ENCODE measurements at places on chromosomes 7 and 10. TPM values are rescaled to one million over a fixed set of nuclear protein-coding genes. Genes with fewer than 3 reads are reported as not detected.

STRIP2 gene
- polyA plus RNA-seq, result not detected

FAM25G gene
- polyA plus RNA-seq, result not detected

AKR1C8 gene
- polyA plus RNA-seq, result 0.67 TPM

GRM3 gene
- not detected for polyA plus RNA-seq

BICC1 gene
- polyA plus RNA-seq, result not detected

DNA sequence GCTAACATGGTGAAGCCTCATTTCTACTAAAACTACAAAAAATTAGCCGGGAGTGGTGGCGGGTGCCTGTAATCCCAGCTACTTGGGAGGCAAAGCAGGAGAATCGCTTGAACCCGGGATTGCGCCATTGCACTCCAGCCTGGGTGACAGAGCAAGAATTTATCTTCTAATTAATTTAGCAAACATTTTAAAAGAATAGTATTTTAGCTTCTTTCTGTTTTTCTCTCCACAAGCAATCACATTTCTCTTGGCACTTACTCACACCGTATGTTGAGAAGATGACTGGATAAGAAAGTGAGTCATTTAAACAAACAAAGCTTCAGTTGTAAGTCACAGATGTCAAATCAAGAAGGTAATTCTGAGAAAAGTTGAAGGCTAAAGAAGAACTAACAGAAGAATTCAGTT lies 264.0 kb downstream of the ARL4A start:
- no peak overlapping the region for H3K27ac ChIP-seq
- H3K4me1 ChIP-seq, result no peaks in the 10 kb centered on the region
- no peaks in the 10 kb centered on the region for H3K27me3 ChIP-seq
- H3K4me3 ChIP-seq, result no peak overlapping the region
- no peak for DNase-seq

DNA sequence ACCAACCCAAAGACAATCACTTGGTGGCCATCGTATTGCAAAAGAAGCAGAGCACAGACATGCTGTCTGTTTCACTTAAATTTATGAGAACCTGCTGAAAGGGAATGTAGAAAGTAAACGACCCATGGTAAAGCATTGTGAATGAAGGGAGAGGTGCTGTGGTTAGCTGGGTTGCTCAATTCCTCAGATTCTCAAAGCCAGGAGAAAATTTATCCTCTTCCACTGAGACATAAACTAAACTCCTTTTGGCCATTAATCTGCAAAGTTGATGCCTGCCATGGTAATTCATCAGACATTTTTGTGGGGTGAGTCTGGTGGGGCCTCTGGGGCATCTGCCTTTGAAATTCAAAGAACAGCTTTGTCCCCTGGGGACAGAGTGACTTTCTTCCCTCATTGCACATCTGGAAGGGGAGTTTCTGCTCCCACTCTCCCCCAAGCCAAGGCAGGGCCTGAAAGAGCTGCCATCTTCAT lies 951.0 kb downstream of the LRMDA start:
- no peaks in the 10 kb centered on the region for H3K4me1 ChIP-seq
- H3K36me3 ChIP-seq, result no peaks in the 10 kb centered on the region
- H3K4me3 ChIP-seq, result no peak overlapping the region
- no peak for DNase-seq
- no peak overlapping the region for H3K27ac ChIP-seq

- no peak for DNase-seq
- peaks cover 19% of the 10 kb centered on the region for H3K27me3 ChIP-seq
- H3K36me3 ChIP-seq, result no peaks in the 10 kb centered on the region
- no peak overlapping the region for H3K4me3 ChIP-seq
- no peak overlapping the region for H3K27ac ChIP-seq
- no peaks in the 10 kb centered on the region for H3K4me1 ChIP-seq
Observed at GRCh38 chr10:99369551-99369950, 40.4 kb downstream of the CNNM1 start.

GRCh38 chr10:78717200-78717599 lies 351.6 kb upstream of the ZMIZ1 start:
- H3K27ac ChIP-seq, result no peak overlapping the region
- H3K4me3 ChIP-seq, result no peak overlapping the region
- H3K4me1 ChIP-seq, result no peaks in the 10 kb centered on the region
- no peaks in the 10 kb centered on the region for H3K36me3 ChIP-seq
- H3K27me3 ChIP-seq, result no peaks in the 10 kb centered on the region

GRCh38 chr10:29914986-29915785 lies 144.2 kb downstream of the JCAD start:
- H3K4me3 ChIP-seq, result no peak overlapping the region
- no peak for DNase-seq
- H3K36me3 ChIP-seq, result no peaks in the 10 kb centered on the region
- H3K27me3 ChIP-seq, result no peaks in the 10 kb centered on the region
- no peaks in the 10 kb centered on the region for H3K4me1 ChIP-seq

DNA sequence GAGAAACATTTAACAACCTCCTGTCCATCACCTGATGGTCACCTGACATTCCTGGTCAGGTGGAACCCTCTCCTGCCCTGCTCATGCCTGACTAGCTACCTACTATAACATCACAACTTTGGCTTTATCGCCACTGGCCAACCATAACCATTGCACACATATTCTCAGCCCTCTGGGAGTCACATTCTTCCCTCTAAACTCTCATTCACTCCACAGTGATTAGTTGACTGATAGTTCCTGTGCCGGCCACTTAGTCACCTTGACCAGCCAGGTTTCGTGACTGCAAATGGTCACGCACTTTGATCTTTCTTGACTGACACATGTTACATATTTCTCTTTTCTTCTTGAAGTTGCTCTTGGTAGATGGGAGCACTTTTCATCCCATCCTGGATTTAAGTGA lies 50.1 kb downstream of the GNAI1 start:
- no peaks in the 10 kb centered on the region for H3K27me3 ChIP-seq
- H3K4me1 ChIP-seq, result no peaks in the 10 kb centered on the region
- H3K36me3 ChIP-seq, result no peaks in the 10 kb centered on the region
- DNase-seq, result no peak
- no peak overlapping the region for H3K4me3 ChIP-seq

DNA sequence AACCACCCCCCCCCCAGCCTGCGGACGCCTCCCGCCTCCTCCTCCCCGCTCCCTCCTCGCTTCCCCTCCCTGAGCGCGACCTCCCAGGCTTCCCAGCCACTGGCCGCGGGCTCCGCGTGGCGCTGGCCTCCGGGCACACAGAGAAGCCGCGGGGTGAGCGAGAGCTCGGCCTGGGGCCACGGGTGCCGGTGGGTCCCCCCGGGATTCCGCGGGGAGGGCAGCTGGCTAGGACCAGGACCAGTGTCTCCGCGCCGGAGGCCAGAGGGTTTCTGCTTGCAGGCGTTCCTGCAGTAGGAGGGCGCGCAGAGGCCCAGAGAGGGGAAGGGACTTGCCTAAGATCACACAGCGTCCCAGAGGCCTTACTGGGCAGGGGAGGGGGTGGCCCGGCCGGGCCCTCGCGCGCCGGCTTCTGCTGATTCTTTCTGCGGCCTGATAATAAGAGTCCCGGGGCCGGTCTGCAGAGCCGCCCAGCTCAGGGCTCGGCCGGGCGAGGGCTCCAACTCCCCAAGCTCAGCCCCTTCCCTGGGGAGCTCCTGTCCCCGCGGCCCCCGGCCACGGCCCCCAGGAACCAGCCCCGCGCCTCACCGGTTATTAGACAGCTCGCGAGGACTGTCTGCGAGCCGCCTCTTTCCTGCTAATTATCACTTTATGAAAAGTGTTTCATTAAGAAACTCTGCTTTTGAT lies 10.1 kb downstream of the UNCX start:
- no peak for DNase-seq
- H3K27me3 ChIP-seq, result peaks cover 21% of the 10 kb centered on the region
- peaks cover 11% of the 10 kb centered on the region for H3K4me1 ChIP-seq
- H3K4me3 ChIP-seq, result no peak overlapping the region
- H3K36me3 ChIP-seq, result no peaks in the 10 kb centered on the region

DNA sequence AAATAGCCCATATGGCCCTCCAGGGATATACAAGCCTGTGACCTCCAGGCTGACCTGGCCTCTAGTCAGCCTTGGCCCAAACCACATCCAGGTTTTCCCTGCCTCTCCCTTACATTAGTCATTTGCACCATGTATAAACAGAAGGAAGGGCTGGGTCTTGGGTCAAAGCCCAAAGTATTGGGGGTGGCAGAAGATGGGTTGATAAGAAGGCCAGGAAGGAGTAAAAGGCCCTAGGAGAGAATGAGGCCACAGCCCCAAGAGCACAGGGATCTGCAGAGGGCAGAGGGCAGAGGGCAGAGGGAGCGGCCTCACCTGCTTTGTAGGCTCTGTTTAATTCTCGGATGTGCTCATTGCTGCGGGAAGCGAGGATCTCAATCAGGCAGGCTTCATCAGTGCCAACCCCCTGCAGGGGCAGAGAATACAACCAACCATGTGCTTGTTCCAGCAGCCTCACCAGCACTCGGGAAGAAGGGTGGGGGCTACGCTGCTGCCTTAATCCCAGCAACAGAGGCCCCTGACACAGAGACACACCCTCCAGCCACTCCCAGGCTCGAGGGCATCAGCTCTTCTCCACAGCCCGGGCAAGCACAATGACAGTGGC lies 31.3 kb downstream of the PLAC9 start:
- H3K4me3 ChIP-seq, result no peak overlapping the region
- H3K27me3 ChIP-seq, result no peaks in the 10 kb centered on the region
- H3K36me3 ChIP-seq, result peaks cover 94% of the 10 kb centered on the region
- no peak overlapping the region for H3K27ac ChIP-seq
- no peak for DNase-seq

DNA sequence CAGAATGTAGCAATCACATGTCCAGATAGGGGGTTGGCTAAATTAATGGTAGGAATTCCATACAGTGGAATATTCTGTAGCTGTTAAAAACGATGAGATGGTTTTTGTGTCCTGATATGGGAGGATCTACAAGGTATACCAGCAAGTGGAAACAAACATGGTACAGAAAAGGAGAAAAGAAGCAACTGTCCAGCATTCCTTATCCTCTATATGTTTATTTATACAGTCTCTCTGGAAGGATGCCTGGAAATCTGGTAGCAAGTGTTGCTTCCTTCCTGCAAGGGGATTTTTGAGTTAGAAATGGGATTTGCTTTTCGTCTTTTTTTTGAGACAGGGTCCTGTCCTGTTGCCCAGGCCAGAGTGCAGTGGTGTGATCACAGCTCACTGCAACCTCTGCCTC lies 19.3 kb downstream of the IL15RA start:
- H3K4me1 ChIP-seq, result no peaks in the 10 kb centered on the region
- H3K36me3 ChIP-seq, result peaks cover 50% of the 10 kb centered on the region
- DNase-seq, result no peak

- peak; percentile 29 for DNase-seq
- H3K36me3 ChIP-seq, result no peaks in the 10 kb centered on the region
- no peak within 1 kb of the TSS for H3K27ac ChIP-seq
- H3K4me1 ChIP-seq, result peaks cover 14% of the 10 kb centered on the region
Observed at GRCh38 chr10:117005026-117005526, at the start of gene SHTN1. SHTN1 (minus strand) TSS chr10:117005187; CDS start chr10:117005079, 108 bp downstream.

DNA sequence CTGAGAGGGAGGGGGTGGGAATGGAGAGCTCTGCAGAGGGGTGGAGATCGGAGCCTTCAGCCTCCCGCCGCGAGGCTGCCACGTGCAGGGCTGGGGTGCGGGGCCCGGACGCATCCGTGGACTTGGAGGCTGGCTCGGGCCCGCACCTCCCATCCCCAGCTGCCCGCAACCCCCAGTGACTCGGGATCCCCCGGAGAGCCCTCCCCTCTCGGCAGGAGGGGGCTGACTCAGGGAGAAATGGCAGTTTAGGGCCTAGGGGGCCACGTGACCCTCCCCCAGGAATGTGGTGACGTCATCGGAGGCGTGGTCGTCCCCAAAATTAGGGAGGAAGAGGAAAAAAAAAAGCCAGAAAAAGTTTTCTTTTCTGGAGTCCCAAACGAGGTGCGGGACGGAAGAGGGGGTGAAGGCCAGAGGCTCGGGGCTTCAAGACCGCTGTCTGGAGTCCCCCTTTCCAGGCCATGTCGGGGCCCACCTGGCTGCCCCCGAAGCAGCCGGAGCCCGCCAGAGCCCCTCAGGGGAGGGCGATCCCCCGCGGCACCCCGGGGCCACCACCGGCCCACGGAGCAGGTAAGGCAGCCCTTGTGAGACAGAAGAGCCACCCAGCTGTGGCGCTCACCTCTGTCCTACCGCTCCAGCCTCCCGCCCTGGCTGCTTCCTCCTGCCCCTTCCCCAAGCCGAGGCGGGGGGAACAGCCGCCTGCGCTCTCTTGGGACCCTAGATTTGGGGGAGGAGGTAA lies at the start of gene TRIP6:
TSS of gene TRIP6 (plus strand) at position 348 of the 736 bp plus-strand sequence. CDS start at position 459, 111 bp downstream.
- DNase-seq, result peak; percentile 38
- peak within 1 kb of the TSS; percentile 32 for H3K4me3 ChIP-seq
- H3K36me3 ChIP-seq, result peaks cover 20% of the 10 kb centered on the region
- peaks cover 17% of the 10 kb centered on the region for H3K4me1 ChIP-seq
- H3K27me3 ChIP-seq, result no peaks in the 10 kb centered on the region

DNA sequence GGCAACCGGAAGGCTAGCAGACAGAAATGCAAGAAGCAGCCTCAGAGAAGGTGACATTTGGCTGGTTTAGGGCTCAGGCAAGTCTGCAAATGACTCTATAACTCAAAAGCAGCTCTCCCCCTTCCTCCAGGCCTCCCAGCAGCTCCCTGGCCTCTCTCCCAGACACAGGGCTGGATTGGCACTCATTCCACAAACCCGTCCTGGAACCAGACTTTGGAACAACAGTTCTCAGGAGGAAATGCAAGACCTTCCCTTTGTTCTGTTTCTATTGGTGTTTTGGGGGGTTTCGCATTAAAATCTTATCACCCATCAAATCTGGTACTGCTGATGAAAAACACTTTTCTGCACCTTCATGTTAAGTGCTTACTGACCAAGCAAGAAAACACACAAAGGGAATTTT lies 40.3 kb upstream of the EFCAB10 start:
- H3K4me1 ChIP-seq, result no peaks in the 10 kb centered on the region
- H3K4me3 ChIP-seq, result no peak overlapping the region
- no peak overlapping the region for H3K27ac ChIP-seq
- no peaks in the 10 kb centered on the region for H3K27me3 ChIP-seq
- DNase-seq, result no peak

DNA sequence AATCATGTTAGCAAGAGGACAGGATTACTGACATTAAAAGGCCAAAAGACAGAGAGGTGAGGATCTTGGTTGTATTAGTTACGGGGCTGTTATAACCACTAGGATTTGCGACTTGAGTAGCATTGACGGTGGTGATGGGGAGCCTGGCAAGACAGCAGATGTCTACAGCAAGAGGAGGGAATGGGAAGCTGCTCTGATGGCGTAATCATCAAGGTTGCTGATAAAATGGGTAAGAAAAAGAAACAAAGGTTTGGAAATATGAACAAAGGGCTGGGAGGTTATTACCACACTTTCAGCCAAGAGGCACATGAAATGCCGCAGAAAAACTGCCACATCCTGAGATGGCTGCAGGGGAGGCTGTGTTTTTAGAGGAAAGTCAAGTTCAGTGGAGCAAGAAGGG lies 33.9 kb downstream of the TMEM229A start:
- H3K4me3 ChIP-seq, result no peak overlapping the region
- H3K36me3 ChIP-seq, result no peaks in the 10 kb centered on the region
- no peak overlapping the region for H3K27ac ChIP-seq
- no peaks in the 10 kb centered on the region for H3K4me1 ChIP-seq
- no peaks in the 10 kb centered on the region for H3K27me3 ChIP-seq

GRCh38 chr7:105653441-105654005 lies 72.2 kb upstream of the EFCAB10 start:
- peaks cover 69% of the 10 kb centered on the region for H3K36me3 ChIP-seq
- no peak for DNase-seq
- peaks cover 3% of the 10 kb centered on the region for H3K4me1 ChIP-seq
- H3K27me3 ChIP-seq, result no peaks in the 10 kb centered on the region

Measured in CD4-positive, CD25-positive, alpha-beta regulatory T cell (primary cell).